ENCODE measurements at places on chromosomes 5 and 9. TPM values are rescaled to one million over a fixed set of nuclear protein-coding genes. Genes with fewer than 3 reads are reported as not detected.

Gene MAMDC4
- 4.1 TPM for total RNA-seq

DNA sequence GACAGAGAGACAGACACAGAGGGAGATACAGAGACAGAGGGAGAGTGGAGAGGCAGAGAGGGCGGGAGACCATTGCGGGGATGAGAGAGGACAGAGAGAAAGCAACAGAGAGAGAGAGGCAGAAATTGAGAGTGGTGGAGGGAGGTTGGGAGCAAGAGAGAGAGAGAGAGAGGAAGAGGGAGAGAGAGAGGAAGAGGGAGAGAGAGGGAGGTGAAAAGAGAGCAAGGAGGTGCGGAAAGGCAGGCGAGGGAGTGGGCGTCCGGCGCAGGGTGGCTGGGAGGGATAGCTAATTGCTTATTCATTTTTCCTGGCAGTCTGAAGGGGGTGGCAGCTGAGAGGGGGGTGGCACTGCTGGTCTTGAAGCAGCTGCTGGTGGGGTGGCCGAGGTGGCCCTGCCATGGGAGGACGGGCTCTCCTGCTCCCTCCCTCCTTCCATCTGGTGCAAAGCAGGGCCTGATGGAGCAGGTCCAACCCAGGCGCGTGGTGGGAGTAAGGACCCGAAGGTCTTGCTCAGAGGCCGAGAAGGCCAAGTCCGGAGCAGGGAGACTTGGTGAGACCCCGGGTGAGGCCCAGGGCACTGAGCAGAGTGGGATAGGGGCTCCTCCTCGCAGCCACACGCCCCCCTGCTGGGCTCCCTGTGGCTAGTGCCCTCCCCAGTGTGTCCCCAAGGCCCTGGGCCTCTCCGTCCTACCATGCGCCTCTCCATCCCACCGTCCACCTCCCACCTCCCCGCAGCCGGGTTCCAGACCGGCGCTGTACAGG, 25.3 kb upstream of the RNU6ATAC start:
- DNase-seq = no peak
- no peaks in the 10 kb centered on the region for H3K36me3 ChIP-seq
- H3K27ac ChIP-seq = no peak overlapping the region
- no peak overlapping the region for H3K4me3 ChIP-seq
- H3K27me3 ChIP-seq = no peaks in the 10 kb centered on the region
- H3K4me1 ChIP-seq = peaks cover 32% of the 10 kb centered on the region

Gene CTSV
- 3.4 TPM for total RNA-seq

Gene BTNL3
- total RNA-seq = not detected

Gene PTGES2
- total RNA-seq = 94.1 TPM

Measured in thyroid gland (tissue), 4 donors.